ENCODE measurements at places on chromosomes 2 and 18. TPM values are rescaled to one million over a fixed set of nuclear protein-coding genes. Genes with fewer than 3 reads are reported as not detected.

DNA sequence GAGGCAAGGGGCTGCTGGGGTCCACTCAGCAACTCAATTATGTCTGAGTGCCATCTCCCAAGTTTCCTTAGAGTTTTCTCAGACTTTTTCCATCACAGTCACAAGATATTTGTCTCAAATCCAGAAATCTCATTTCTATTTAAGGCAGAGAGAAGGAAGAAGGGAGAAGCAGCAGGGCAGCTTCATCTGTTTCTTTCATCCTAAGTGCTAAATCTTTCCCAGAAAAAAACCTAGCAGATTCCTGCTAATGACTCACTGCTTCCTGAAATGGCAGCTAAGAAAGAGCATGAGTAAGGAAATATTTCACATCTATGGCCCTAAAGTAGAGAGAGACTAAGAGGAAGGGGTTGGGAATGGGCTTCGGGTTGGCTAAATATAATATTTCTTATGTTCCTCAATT, 88.0 kb downstream of the KYNU start:
- no peak for DNase-seq

DNA sequence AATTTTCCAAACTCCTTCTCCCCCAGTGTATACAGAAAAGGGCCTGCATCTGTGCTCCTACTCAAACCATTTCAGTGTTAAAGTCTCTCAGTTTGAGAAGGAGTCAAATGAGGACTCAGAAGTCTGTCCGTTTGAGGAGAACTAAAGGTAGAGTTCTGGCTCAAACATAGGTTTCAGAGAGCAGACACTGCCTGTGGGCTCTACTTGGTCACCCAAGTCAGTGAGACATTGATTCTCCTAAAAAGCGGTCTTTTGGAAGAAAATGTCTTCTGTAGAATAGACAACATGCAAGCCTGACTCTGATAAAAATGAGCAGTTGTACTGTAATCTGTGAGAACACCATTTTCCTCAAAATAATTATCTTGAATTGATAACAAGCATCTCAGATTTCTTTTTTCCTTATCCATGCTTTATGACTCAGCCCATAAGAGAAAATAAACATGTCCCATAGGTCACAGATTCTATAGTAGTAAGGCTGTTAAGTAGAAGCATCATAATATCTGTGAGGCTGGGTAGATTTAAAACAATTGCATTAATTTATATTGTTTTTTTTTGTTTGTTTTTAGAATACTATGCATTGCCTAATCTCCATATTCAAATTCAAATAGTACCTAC, 82.8 kb downstream of the ASXL3 start:
- DNase-seq: no peak

COL4A4 gene
- 0.44 TPM for total RNA-seq

PRKAG3 gene
- not detected for total RNA-seq
